ENCODE measurements at places on chromosomes 2 and 18. TPM values are rescaled to one million over a fixed set of nuclear protein-coding genes. Genes with fewer than 3 reads are reported as not detected.

LGALSL gene
- 10.4 TPM for total RNA-seq

GRCh38 chr2:200782251-200782650 is 29.5 kb upstream of the BZW1 start:
- no peak for DNase-seq

UBXN4 gene
- 66.0 TPM for total RNA-seq

- DNase-seq, result no peak
Observed at GRCh38 chr2:10269711-10270610, 32.7 kb upstream of the HPCAL1 start.

CHRND gene
- total RNA-seq, result not detected

DNA sequence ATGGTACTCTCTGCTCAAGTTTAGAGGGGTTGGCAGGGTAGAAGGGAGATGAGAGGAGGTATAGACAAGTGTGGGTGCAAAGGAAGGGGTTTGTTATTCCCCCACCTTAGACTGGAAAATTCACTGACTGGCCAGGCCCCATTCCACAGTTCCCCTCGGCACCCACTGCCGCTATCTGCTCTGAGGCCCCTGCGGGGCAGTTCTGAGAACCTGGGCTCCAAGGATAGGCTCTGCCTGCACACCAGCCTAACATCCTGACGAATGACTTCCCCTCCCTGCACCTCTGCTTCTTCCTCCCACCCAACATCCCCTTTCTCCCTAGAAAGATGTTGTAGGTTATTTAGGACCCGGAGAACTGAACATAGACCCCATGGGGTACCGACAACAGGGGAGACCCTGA is 303.9 kb upstream of the HDAC4 start:
- no peak for DNase-seq

GRCh38 chr2:163997466-163997865 is 261.7 kb upstream of the FIGN start:
- no peak for DNase-seq

GPR75 gene
- total RNA-seq, result 2.5 TPM

IL36A gene
- total RNA-seq, result not detected

- DNase-seq, result peak; percentile 16
Observed at GRCh38 chr2:231123362-231123898, 1.4 kb downstream of the HTR2B start.

- DNase-seq, result no peak
Observed at GRCh38 chr2:160336105-160336504, 136.0 kb upstream of the ITGB6 start.

C1QL2 gene
- total RNA-seq, result not detected

GRCh38 chr2:73104933-73105332 is 7.8 kb downstream of the RAB11FIP5 start:
- no peak for DNase-seq

ANO7 gene
- 1.4 TPM for total RNA-seq

CHRNG gene
- not detected for total RNA-seq

DNA sequence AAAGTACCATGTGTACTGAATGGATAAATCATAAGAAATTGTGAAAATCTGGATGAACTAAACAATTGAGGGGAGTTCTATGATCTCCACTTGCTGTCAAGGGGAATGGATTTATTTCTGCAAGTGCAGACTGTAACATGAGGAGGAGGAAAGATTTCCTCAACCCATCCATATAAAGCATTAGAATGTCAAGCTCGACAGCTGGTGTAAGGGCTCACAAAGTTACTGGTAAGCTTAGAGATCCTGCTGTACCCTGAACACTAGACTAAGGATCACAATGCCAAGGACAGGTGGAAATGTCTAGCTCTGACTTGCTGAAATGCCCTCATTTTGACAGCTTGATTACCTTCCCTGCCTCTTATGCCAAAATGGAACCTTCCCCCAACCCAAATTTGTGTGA is 125.3 kb downstream of the TCF4 start:
- no peak for DNase-seq

DNA sequence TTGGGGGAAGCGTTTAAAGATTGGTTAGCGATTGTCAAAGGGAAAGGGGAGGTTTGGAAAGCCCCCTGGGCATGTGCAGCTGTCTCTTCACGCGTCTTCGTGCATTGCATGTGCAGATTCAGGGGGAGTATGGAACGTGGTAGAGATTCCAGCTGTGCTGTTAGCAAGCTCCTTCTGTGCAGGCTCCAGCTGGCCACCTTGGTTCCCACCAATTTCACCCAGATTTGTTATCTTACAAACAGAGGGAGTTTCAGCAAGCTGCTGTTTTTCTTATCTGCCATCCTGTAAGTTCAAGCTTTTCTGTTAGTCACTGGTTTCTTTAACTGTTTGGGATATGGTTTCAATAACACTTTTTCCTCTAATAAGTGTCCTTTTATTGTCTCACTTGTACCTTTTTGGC is 30.4 kb downstream of the FARP2 start:
- DNase-seq, result no peak

DNA sequence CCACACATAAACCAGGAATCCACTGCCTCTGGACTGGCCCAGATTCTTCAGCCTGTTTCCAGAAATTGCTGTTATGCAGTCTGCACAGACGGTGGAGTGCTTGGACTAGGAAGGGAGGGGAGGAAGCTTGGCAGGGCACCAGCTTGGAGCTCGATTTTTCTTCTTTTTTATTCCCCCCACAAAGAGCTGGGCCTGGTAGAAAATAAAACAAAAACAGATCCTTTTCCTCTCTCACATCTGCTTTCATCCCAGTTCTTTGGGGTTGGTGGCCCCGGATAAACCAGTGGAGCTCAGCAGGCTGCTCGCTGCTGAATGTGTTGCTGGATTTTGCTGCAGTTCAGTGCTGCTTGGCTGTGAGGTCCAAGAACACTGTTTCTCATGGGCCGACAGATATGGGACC is 16.0 kb downstream of the LRRTM1 start:
- DNase-seq, result no peak

DNA sequence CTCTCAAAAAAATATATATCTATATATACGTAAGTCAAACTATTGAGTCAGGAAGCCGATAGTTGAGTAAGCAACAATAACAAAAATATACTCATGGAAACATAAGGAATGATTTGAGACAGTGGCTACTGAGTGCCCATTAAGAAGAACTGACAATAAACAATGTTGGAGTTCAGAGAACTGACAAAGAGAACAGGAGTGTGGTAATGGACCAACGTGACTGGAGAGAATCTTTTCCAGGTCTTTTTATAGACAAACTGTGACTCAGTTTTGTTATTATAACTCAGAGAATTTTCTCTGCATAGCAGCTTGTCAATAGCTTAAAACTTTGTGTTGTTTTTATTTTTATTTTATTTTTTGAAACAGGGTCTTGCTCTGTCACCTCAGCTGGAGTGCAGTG is 4.6 kb upstream of the GALM start:
- no peak for DNase-seq

PLCL1 gene
- 0.40 TPM for total RNA-seq

NABP1 gene
- 51.8 TPM for total RNA-seq

- DNase-seq, result no peak
Observed at GRCh38 chr2:85413592-85414420, 3.6 kb upstream of the CAPG start.

DNA sequence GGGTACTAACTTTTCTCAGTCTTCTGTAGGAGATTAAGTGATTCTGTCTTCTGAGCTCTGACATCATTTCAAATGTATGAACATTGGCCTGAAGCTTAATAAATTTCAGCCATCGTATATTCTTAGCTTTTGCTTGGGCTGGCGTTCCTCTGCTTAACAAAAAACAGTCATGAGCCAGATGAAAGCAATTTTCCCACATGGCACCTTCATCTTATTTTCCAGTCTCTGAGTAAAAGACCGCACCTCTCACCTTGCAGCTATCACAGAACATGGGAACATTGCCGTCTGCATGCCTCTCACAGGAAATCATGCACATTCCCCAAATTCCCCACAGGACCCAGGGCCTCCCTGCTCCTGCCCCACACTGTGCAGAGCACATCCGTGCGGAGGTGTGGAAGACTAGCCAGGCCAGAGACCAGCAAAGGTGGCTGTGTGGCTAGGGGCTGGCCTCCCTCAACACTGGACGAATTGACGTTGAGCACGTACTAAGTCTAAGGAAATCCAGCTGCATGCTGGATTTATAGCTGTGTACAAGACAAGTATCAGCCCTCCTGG is 531.8 kb upstream of the ID2 start:
- no peak for DNase-seq

DNA sequence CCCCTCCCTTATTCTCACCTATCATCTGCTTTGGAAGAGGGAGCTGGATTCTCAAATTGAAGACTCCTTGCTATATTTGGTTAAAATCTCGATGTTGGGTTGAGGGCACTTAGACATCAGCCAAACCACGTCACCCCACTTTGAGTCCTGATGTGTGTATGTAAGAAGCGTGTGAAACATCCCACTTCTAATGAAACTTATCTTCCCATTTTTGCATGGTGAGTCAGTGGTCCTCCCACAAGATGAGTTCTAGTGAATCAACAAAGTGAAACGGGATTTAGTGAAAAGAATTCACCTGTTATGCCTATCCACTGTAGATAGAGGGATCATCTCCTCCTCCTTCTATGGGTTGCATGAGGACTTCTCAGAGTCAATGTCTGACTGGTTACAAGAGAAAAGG is 51.4 kb upstream of the SPRED2 start:
- DNase-seq, result no peak

ONECUT2 gene
- total RNA-seq, result 0.03 TPM

- DNase-seq, result no peak
Observed at GRCh38 chr2:191638079-191638801, 39.7 kb upstream of the NABP1 start.

REG1A gene
- 6.8 TPM for total RNA-seq

DNA sequence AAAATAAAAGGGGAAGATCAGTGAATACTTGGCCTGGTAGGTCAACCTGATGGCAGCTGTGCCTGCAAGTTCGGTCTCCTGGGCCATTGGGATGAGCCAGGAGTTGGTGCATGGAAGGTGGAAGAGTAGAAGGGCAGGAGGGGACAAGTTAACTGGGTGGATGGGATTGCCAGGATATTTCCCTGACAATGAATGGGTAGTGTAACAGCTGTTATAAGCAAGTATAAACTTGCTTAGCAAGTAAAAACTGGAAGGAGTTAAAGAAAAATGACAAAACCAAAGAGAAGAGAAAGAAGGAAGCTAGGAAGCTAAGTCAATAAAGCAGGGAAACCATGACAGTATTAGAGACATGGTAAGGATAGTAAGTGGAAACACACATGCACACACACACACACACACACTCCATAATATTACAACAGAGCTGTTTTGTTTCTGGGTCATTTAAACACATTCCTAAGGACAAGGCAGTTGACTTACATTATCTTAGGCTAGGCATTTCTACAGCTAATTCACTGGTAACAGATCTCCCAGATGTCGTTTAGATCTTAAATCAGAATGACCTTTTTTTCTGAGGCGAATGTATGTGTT is 29.7 kb downstream of the MEP1B start:
- DNase-seq, result no peak
